Esophagus squamous epithelium (tissue), 5 donors: ENCODE measurements at places on chromosomes 12 and 14.

DNA sequence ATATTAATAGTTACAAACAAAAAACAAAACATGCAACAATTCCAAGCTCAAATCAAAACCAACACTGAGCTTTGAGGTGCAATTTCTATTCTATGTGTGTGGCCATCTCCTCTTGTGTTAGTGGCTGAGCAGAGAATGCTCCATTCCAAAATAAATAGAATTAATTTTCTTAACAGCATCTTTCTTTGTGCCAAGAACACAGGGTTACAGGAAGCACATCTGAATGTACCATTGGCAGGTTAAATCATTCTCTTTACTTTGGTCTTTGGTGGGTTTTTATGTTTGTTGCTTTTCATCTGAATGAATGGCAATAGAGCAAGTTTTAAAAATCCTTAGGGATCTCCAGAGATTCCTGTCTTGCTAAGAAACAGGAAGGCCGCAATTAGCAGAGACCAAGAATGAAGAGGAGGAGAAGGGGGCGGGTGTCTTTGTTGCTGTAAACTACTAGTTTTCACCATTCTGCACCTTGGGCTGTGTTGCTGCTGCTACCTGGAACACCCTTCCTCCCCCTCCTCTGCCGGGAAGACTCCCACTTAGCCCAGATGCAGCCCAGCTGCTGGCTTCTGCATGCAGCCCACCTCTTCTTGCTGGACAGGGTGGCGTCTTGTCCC, 165.0 kb downstream of the RGS6 start:
- DNase-seq, result no peak

DNA sequence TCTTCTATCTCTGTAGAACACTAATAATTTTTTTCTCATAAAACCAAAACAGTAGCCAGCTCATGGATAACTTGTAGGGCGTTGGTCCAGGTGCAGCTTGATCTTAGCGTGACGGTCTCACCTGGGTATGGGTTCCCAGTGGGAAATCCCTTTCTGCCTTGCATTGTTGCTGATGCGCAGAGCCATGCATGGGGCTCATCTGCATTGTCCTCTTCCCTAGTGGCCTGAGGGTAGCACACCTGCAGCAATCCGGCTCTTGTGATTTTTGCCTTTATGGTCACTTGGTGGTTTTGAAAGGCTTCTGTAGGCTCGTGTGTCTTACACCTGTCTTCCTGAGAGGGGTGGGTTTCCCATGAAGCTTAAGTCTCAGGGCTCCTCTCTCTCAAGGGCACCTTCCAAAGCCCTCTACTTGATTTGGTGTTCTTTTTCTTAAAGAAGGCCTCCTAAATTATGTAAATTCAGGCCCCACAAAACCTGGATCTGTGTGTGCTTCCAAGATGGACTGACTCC, 130.6 kb downstream of the PRKCH start:
- no peak for DNase-seq

DNA sequence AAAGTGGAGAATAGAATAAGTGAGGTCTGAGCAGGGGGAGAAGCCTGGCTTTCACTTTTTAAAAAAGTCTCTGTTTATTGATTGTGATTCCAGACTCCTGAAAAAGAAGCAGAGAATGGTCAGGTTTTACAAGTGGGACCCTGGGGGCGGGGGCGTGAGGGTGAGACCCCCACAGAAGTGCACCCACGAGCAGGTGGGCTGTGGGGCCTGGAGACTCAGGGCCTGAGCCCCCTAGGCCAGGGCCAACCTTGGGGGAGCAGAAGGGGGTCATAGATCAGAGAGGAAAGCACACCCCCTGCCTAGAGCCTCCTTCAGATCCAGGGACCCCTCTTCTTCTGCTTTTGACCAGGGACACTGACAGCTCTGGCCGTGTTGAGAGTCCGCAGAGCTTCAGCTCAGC, 180.3 kb downstream of the ADGRD1 start:
- DNase-seq, result no peak

DNA sequence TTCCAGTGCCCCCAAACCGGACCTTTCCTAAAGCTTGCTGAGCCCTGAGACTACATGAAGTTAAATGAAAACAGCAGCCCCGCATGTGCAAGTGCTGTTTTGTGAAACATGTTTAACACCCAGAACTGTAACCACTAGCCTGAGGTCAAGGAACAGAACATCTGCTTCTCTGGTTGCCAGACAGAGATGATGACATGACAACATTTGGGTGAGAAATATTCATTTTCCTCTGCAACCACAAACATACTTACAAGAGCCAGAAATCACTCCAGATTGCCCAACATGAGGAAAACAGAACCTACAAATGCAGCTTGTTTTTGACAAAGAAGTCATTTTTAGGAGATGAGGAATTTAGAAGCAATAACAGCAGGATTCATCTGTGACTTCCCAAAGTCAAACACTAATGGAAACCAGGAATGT, 110.4 kb downstream of the BCAT1 start:
- DNase-seq, result no peak

GRCh38 chr12:104823985-104824461, 134.1 kb downstream of the SLC41A2 start:
- DNase-seq, result no peak

DNA sequence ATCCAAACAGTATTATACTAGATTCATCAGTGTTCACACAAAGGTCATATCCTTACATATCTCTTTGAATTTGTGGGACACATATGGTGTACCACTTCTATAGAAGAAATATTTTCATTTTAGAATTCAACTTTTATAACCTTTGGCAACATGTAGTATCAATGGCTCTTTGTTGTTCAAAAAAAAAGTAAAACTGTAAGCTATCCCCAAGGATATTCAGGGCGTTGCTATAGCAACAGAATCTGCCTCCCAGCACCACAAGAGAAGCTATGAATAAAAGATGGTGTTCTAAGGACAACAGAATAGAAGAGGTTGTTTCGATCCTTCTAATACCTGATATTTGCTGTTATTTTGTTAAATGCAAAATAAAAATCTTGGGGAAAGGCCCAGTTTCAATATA, 139.3 kb downstream of the BRMS1L start:
- no peak for DNase-seq

- no peak for DNase-seq
These were observed 4.3 kb downstream of the TINF2 start for GRCh38 chr14:24238123-24238522.

- no peak for DNase-seq
These were observed 206.5 kb downstream of the FUT8 start for GRCh38 chr14:65618996-65619395.

DNA sequence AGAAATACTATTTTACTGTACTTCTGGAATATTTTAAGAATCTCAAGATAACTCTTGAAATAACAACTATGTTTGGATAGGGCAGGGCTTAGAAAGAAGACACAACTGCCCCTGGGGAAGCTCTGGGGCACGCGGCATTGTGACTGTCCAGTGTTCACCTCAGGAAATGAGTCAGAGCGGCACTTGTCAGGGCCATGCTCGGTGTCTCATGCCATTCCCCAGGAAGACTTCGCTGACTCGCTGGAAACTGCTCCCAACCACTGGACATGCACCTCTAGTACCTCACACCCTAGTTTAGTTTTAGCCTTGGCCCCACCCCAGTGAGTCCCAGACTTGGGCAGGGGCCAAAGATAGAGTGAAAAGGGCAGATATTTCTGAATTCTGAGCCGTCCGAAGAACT, 192.0 kb downstream of the TTC7B start:
- DNase-seq, result no peak

GRCh38 chr12:69179786-69180185, 59.6 kb upstream of the CPSF6 start:
- no peak for DNase-seq

DNA sequence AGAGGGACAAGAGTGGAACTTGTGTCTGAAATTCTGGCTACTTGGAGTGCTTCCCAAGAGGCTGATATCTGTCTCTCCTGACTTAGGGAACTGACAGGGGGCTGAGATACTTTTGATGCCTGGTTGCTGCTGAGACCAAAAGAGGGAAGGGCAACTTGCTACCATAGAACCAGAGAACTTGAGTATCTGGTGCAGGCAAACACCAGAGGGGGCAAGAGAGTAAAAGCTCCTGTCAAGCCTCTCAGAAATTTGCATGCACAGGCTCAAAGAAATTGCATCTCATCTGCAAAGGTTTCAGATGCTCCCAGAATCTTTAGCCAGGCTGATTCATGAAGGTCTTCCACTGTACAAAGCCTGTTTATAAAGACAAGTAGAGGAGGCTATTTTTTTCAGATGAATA, 391.3 kb upstream of the FOXG1 start:
- DNase-seq, result no peak

DNA sequence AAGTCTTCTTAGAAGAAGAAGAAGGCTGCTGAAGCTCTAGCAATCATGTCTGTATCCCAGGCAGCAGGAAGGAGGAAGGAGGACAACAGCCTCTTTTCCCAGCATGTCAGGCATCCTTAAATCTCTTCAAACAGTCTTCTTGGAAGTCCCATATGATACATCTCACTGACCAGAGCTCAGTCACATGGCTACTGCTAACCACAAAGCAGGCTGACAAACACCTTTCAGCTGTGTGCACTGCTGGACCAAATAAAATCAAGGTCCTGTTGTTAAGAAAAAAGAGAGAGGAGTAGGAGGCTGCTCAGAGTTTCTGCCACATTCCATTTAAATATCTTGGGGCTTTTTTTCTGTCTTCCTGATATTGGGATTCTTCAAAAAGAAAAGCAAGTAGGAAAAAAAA, 203.4 kb upstream of the PELI2 start:
- DNase-seq, result no peak

DNA sequence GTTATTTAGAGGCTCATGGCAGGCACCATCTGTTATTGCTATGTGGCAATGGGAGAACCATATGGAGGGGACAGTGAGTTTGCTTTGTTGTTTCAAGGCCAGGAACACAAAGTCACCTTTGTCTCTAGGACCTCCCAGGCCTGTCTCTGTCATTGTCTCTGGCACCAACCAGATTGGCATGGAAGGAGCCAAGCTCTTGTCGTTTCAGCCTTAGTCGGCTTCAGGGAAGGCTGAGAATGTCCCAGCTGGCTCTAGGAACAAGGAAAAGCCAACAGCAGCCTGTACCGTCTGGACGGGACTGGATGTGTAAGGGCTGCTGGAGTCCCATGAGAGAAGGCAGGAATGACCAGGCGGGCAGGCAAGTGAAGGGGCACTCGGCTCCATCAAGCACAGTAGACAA, 29.2 kb downstream of the RPH3A start:
- DNase-seq, result no peak

DNA sequence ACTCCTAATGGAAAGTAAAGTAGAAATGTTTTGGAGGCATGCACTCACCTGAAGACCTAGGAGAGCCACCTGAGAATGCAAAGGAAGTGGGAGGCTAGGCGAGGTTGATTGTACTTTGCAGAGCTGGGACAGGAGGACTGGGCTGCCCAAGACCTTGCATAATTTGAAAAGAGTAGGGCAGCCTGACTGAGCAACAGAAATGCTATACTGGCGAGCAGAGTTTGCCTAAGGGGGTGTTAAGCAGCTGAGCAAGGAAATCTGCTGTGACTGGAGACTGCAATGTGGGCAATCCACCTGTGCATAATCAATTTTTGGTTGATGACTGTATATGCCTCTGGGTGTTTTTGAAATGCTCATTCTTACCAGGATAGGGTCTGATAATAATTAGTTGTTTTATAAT, 834.1 kb downstream of the TRHDE start:
- DNase-seq, result no peak

DNA sequence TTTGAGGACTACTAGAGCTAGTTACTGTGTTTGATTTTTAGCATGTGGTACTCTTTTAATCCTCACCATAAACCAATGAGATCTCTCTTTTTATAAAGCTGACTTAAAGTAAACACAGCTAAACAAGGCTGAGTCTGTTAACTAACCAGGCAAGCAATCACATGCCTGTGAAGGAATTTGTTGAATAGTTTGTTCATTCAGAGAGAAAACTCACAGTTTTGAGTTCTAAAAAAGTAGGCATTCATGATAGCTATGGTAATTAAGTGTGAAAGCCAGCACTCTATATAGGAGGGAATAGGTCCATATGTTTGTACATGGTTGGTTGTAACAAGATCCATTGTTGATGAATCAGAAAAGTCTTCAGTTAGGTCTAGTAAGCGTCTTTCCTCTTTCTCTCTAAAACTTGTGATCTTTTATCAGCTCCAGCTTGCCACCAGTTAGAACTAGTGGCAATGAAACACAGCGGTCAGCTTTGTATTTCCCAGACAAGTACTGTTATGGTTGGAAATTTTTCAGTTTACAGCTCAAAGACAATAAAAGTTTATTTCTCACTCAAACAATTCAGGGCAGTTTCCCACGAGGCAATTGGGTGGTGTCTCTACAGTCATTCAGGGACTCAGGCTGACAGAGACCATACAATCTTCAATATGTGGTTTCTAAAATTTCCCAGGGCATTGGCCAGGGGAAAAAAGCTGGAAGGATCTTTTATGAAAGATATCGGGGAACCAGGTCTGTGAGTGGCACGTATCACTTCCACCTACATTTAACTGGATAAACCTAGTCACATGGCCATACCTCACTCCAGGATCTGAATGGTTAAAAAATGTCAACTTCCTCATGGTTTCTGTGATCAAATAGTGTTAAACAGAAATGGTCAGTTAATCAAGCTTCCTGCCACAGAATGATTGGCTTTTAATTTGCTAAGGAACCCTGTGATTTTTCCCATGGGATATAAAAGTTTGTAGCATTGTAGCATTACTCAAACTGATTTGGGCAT, 203.1 kb downstream of the KIF21A start:
- DNase-seq, result no peak

DNA sequence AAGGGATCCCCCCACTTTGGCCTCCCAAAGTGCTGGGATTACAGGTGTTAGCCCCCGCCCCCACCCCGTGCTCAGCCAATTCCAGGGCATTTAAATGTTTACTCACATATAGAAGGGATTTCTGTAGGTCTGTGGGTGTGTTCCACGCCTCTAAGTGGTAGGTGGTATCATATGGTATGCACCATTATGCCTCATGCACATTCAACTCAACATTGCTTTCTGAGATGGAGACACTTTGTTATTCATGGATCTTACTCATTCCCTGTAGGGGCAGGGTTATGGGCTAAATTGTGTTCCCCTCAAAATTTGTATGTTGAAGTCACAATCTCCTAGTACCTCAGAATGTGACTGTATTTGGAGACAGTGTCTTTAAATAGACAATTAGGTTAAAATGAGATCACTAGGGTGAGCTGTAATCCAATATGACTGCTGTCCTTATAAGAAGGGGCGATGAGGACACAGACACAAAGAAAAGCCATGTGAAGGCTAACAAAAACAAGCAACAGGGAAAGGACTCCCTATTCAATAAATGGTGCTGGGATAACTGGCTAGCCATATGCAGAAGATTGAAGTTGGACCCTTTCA, 200.6 kb downstream of the EFCAB11 start:
- no peak for DNase-seq

- DNase-seq, result no peak
These were observed 125.2 kb downstream of the MGST1 start for GRCh38 chr12:16472631-16473030.

GRCh38 chr12:123571343-123571813, 13.0 kb upstream of the TMED2 start:
- no peak for DNase-seq

- no peak for DNase-seq
These were observed at the start of gene SLC25A47 for GRCh38 chr14:100323121-100323941. Gene SLC25A47, plus strand, starts transcription at chr14:100323339. Its CDS starts 76 bp downstream, at chr14:100323415.

DNA sequence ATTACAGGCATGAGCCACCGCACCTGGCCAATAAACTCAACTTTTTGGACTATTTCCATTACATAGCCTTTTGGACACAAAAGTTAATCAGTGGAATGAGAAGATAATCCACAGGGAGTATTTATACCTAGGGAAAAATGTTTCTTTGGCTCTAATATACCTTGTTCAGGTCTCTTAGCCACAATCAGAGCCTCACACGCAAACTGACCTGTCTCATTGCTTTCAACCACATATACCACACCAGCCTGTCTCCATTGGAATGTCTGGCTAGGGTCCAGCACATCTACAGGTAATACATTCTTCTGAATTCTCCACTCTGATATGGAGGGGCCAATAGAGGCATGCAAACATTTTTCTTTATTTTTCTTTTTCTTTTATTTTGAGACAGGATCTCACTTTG, 3.8 kb upstream of the RBMS2 start:
- DNase-seq, result no peak
